Fibroblast of the aortic adventitia (primary cell): ENCODE measurements at places on chromosomes 2 and 18. TPM values are rescaled to one million over a fixed set of nuclear protein-coding genes. Genes with fewer than 3 reads are reported as not detected.

The DCDC2C gene
- not detected in 2 replicates for total RNA-seq

The NDUFV2 gene
- total RNA-seq, result 135 and 137 TPM in 2 replicates

The WDR35 gene
- total RNA-seq, result 21.0 and 22.1 TPM in 2 replicates

The RNU2-63P gene
- total RNA-seq, result not detected in 2 replicates

The DNAH7 gene
- total RNA-seq, result 2.6 and 2.7 TPM in 2 replicates

The BMP10 gene
- not detected in 2 replicates for total RNA-seq

The EEF1B2 gene
- total RNA-seq, result 674 and 828 TPM in 2 replicates

DNA sequence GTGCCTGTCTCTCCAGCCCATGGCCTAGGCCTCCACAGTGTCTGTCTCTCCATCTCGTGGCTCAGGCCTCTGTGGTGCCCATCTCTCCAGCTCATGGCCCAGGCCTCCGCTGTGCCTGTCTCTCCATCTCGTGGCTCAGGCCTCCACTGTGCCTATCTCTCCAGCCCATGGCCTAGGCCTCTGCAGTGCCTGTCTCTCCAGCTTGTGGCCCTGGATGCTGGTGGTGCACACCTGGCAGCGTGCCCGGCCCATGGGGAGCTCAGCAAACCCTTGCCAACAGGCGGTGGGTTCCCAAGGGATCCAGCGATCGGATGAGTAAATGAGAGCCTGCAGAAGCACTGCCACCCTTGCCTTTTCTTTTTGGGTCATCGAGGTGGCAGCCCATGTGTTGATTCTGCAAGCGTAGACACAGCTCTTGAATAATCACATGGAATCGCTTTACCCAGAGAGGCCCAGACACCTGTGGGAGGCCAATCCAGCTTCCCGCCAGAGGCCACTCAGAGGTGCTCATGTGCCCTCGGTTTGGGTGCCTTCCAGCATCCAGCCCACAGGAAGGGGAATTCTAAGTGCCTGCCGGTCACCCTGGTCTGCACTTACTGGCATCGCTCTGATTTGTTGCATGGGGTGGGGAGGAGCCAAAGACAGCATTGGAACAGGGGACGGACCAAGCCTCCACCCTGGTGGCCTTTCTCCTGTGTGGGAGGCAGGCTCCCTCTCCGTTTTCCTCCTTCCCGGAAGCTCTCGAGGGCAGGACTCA is 101.8 kb upstream of the HDAC4 start:
- DNase-seq, result no peak

GRCh38 chr18:52541056-52541455 is 201.1 kb downstream of the DCC start:
- DNase-seq, result no peak

DNA sequence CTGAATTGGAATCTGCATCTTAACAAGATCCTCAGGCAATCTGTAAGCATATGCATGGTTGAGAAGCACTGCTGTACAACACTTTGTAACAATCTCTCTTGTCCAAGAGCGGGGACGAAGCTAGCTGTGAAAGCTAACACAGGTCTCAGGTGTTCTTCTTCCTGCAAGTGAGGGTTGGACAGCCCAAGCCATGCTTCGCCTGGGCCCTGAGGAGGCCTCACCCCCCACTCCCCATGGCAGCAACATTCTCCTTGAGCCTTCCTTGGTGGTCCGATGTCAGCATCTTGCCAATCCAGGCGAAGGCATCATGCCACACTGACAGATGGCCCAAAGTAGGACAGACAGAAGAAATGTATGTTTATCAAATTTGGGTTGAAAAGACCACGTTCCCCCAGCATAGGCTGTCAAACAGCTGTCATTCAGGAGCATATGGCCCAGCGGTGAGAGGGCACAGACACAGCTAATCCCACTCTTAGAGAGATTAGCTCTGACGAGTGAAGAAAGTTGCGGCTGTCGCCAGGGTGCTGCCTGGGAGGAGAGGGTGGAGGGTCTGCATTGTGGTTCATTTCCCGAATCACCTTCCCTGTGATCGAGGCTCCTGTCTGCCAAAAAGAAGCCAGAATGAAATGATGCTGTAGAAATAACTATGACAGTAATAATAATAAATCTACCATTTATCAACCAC is 344.7 kb downstream of the MYCN start:
- DNase-seq, result no peak

GRCh38 chr18:10142496-10143160 is 228.8 kb downstream of the VAPA start:
- peak; percentile 38 for DNase-seq

DNA sequence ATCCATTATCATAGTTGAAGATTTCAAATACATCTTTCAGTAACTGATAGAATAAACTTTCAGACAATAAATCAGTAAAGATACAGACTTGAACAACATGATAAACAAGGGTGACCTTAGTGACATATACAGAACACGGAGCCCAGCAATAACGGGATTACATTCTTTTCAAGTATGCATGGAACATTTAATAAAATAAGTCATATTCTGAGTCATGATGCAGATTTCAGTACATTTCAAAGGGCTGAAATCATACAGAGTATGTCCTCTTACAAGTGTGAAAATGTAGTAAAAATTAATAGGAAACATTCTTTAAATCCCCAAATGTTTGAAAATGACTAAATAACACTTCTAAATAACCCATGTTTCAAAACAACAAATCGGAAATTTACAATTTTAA is 17.2 kb upstream of the KLHL29 start:
- peak; percentile 28 for DNase-seq

- DNase-seq, result peak; percentile 55
Measured at GRCh38 chr2:236977063-236977851, 108.4 kb upstream of the COPS8 start.

- no peak for DNase-seq
Measured at GRCh38 chr18:29163596-29163995, 986.7 kb upstream of the CDH2 start.

GRCh38 chr2:86231680-86232372 is 32.6 kb downstream of the MRPL35 start:
- no peak for DNase-seq

- peak; percentile 96 for DNase-seq
Measured at GRCh38 chr18:77103991-77104531, 28.5 kb downstream of the MBP start.
